ENCODE measurements at places on chromosomes 3 and 15.

GRCh38 chr3:143060906-143061305, 58.7 kb upstream of the CHST2 start:
- DNase-seq = no peak

DNA sequence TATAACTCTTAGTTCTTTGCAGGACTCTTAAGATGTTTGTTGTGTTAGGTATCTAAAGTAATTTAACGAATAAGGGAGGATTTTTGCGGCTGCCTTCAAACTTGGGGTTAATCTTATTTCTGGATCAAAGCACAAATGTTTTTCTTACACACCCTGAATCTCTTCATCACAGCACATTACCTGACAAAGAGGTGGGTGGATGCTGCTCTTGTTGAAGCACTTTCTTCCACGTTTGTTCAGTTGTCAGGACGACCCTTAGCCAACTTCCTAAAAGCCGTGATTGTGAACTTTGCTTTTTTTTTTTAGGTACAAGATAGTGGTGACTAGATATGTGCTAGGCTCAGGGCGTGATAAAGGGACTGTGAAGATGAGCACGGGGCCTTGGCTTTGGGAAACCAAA, 36.0 kb downstream of the YEATS2 start:
- DNase-seq = no peak

- DNase-seq = no peak
These were observed 54.7 kb upstream of the PPARG start for GRCh38 chr3:12234192-12234591.

- DNase-seq = no peak
These were observed 142.2 kb downstream of the ALDH1A2 start for GRCh38 chr15:57923306-57923705.

DNA sequence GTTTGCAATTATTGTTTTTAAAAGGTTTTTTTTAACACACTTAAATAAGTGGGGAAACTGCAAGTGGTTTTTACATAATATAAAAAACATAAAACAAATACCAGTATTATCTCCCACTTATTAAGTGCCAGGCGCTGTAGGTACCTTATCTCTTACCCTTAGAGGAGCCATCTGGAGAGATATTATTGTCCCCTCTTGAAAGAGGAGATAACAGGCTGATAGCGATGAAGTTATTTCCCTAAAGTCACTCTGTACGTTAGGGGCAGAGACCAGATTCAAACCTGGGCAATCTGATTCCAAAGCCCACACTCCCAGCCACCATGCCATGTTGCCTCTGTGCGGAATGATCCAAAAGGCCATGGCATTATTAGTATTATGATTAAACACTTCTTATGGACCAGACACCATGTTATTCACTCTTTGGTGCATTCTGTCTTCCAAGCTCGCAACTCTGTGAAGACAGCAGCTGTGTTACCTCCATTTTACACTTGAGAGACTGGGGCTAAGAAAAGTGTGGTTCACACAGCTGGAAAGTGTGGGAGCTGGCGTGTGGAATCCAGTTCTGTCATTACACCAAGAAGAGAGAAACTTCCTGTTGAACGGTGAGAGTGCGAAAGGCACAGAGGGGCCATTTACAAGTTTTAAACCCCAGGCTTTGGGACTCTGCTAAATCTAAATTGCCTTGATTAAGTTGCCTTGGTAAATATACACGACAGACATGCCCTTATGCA, 79.9 kb upstream of the MITF start:
- DNase-seq = no peak

GRCh38 chr3:149812165-149812605, 830 bp upstream of the RNF13 start:
- no peak for DNase-seq

DNA sequence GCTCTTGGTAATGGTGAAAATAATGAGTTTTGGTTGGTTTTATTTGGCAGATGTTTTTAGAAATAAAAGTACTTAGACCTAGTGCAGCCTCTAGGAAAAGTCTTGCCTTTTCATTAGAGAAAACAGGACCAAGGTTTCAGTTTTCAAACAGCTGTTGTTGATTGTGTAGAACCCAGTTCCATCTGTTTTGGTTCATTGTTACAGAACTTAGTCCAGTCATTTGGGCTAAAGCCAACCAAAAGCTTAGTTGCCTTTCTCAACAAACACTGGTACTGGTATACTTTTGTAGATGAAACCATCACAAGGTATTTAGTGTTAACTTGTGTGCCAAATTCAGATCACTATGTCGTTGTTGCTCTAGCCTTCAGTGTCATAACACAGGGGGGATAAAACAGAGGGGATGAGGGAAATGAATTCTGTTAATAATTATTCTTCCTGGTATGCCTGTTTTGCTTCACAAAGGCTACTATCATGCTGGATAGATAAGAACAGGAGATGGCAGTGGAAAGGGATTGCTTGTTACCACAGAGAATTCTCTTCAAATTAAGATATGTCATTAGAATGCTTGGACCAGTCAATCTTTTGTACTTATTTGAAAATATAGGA, 12.6 kb upstream of the APH1B start:
- DNase-seq = no peak

DNA sequence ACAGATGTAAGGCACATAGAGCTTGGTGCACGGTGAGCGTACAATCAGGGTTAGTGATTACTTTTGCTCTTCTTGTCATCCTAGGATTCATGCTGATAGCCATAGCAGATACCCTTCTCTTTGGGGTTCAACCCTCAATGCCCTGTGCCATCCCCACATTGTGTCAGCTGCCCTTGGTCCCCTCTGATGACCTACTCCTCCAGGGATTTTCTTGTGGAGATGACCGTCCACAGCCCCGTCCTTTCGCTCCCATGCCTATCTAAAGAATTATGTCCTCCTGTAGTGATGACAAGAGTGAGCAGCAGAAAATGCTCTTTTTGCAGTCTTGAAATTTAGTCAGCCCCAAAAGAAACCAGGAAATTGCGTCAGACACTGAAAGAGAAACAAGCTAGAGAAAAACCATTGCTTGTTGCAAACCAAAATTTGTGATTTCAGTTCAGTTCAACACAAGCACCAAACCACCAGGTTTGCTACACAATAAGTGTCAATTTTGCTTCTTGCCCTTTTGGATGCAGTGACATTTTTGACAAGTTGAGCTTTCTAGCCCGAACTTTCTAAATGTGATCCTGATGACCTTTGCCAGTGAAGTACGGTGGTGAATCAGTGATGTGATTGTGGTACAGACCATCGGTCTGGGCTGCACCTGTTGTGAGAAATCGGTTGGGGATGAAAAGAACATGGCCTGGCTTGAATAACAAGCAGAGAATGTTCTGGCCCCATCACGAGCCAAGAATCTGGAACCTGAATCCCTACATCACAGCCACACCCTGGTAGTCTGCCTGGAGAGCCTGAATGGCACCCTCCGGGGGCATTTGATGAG, 41.3 kb downstream of the CMTM7 start:
- no peak for DNase-seq

DNA sequence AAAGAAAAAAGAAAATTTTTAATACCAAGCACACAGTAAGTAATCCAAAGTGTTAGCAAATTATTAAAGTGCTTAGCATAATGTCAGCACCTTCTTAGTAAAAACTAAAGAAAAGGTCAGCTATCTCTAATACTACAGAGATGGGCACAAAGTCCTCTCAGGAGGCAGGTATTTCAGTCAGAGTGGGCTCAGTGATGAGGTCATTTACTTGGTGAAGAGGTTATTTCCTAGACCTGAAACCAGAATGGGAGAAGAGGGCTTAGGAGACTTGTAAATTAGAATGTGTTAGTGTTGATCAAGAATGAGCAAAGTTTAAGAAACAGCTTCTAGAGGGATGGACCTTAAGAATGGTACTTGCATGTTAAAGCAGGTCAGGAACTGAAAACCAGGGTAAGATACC, 8.7 kb upstream of the PKM start:
- DNase-seq = no peak

DNA sequence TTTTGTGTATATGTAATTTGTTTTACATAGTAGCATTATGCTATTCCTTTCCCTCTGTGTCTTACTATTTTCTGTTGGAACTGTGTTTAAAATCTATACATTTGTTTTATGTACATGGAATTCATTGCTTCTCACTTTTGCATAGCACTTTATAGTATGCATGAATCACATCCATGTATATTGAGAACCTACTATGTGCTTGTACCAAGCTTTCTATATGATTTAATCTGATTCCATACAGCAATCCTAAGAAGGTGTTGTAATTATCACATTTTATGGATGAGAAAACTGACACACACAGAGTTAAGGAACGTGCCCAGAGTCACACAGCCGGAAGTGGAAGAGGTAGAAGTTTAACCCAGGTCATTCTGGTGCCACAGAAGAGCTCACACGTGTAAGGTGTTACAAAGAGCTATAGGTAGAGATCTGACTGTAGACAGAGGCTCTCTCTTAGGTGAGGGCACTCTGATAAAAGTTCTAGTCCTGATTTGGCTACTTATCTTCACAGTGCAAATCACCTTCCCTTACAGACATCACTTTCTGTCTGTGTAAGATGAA, 3.5 kb upstream of the SMAD3 start:
- DNase-seq = no peak

GRCh38 chr15:98907927-98908471, 99.6 kb downstream of the PGPEP1L start:
- no peak for DNase-seq

DNA sequence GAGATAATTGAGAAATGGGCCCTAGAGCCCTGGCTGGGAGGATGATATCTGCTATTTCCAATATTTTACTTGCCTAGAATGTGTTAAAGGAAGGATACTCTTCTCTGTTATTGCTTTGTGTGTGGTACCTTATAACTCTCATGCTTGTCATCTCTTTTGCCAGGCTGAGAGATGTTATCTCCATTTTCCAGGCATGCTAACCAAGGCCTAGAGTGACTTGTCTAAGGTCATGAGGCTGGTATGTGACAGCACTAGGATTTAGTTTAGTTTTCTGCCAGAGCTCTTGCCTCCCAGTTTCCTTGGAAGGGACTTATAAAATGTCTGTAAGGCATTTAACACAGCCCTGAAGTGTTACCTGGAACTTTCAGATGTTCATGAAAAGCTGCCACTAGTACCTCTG, 1.4 kb downstream of the CLK3 start:
- DNase-seq = no peak

GRCh38 chr3:113844622-113845222, 6.1 kb downstream of the GRAMD1C start:
- DNase-seq = peak; percentile 18

DNA sequence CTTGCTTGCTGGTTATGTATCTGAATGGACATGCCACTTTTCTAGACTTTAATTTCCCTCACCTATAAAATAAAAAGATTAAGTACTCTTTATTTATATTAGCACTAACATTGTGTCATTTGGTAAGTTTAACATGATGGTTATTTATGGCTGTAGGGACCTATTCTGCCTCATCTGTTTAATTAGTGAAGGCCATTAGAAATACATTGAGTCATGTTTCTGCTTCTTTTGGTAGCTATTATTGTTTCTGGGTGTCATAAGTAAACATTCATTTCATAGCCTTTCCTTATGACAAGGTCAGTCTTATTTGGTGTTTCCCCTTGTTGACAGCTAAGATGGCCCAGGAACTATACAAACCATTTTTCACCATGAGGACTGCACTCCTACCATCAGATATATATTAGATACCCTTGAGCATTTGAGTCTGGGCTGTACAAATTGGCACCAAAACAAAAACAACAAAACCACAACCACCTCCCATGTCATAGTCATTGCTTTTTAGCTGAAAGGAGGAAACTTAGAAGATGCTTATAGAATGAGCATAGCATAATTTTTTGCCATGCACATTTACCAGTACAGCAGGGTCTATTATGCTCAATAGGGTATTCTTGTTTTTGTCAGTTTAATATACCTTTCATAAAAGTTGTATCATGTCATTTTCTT, 39.3 kb downstream of the SRP14 start:
- no peak for DNase-seq

- no peak for DNase-seq
These were observed 10.2 kb upstream of the CA12 start for GRCh38 chr15:63391669-63392360.

GRCh38 chr15:69996321-69997160, 101.2 kb downstream of the TLE3 start:
- DNase-seq = no peak

GRCh38 chr3:64354221-64354620, 129.0 kb upstream of the PRICKLE2 start:
- DNase-seq = no peak

- DNase-seq = no peak
These were observed 42.7 kb downstream of the PPP2R3A start for GRCh38 chr3:136008221-136008620.

GRCh38 chr3:138684396-138684795, 75.8 kb downstream of the FAIM start:
- DNase-seq = no peak

GRCh38 chr3:7309641-7310102, 448.8 kb downstream of the GRM7 start:
- DNase-seq = no peak

DNA sequence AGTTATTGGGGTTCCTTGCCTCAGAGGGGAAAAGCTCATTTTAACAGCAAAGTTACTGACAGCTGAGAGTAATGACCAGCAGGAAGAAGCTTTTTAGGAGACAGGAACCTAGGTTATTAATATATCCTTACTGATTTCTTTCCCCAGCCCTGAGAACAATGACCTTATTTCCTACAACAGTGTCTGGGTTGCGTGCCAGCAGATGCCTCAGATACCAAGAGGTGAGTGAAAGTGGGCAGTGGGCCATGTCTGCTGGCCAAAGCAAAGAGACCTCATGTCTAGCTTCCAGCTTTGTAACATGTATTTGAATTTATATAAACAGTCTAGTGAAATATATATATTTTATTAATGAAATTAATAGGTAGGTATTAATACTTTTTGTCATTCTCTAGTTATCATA, 5.0 kb downstream of the CCNDBP1 start:
- no peak for DNase-seq

GRCh38 chr3:115760716-115761115, 137.4 kb downstream of the GAP43 start:
- DNase-seq = peak; percentile 71

GRCh38 chr3:143685491-143685890, 162.8 kb downstream of the SLC9A9 start:
- no peak for DNase-seq

DNA sequence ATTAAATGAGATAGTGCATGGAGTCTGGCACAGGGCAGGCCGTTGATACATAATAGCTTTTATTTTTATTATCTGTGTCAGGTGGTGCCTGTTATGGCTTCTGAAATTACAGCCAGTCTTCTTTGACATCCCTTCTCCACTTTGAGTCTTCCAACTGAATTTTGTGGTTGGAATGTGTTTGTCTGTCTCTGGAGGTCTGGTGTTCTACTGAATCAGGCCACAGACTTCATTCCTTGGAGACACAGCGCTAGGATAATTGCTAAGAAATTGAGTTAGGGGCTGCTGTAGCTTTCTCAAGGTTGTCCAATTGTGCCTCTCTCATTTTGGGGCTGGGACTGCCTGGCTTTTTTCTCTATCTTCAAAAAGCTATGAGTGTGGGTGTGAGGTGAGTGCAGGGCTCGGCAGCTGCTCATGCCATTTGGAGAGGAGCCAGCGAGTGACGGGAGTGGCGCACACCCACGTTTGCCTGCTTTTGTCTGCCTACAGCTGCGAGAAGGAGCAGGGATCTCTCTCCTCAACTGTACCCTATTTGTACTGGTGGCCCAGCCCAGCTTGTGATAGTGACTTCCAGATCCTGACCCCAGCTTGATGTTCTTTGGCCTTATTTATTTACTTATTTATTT, 49.8 kb upstream of the SYN2 start:
- no peak for DNase-seq

GRCh38 chr3:73608456-73609314, 16.1 kb downstream of the PDZRN3 start:
- DNase-seq = no peak
